ENCODE measurements at places on chromosomes 7 and 10.
A peak's percentile ranks its signal among the peaks of the same experiment; 100 is the strongest.

- DNase-seq = peak; percentile 27
Observed at GRCh38 chr7:116522247-116522646, 2.6 kb upstream of the CAV1 start.

DNA sequence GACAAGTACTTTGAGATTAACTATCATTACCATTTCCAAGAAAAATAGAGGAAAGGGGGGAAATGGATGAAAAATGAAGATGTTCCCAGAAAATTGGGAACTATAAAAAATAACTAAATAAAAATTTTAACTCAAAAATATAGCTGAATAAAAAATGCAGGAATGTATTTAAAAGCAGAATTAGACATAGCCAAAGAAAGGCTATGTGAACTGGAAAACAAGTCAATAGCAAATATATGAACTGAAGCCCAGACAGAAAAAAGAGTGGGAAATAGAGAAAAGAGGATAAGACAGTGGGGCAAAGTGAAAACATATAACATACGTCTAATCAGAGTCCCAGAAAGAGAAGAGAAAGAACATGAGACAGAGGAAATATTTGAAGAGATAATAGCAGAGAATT is 10.3 kb downstream of the PPP1R3C start:
- no peak for DNase-seq

DNA sequence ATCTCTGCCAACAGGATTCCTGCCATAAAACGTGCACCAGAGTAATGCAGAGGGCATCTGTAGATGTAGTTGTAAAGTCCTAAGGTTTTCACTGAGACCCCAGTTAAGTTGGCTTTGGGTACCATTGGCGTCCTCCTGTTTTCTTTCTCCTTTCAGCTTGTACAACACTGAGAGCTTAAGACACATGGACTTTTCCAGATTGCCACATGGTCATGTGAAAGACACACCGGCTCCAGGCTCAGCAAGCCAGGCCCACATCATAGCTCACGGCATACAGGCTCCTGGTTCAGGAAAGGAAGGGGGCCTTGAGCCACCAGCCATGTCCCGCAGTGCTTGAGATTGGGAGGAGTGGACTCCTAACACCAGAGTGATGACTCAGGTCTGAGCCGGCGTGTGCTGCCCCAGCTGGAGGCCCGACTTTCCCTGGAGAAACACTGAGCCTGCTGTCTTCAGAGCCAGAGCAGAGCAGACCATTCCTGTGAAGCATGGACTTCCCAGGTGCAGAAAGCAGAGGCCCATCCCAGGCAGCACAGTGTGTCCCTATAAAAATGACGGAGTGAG is 252.7 kb downstream of the PRPF18 start:
- no peak for DNase-seq

DNA sequence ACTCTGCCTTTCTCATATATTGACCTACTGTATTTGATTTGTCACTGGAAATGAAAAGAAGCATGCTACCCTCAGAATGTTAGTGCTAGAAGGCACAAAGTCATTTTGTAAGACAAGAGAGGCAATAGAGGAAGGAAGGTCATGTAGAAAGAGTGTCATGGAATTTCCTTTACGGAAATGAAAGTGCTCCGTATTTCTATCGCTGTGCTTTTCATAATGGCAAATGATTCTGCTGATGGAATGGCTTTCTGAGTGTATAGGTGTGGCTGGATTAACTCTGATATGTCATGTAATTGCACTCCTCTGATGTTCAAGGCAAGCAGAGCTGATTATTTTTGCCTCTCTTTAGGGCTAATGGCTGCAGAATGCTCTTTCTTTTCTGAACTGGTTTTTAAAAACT is 15.5 kb upstream of the STEAP4 start:
- DNase-seq = no peak

DNA sequence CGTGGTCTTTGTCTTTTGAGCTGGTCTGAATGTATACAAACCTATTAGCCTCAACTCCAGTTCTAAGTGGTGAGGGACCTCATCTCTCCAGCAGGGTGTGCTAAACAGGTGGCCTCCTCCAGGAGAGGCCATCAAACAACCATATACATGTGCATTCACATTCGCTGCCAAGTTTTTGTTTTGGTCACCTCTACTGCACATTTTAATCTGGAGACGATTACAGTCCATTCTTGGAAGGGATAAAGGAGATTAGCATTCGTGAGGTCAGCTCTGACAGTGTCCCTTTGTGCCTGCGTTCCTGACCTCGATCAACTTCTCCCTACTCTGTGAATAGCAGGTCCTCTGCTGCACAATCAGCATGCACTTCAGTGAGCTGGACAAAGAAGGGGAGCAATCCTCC is 60.8 kb downstream of the RHOBTB1 start:
- peak; percentile 39 for DNase-seq

- no peak for DNase-seq
Observed at GRCh38 chr10:5904227-5904626, 14.2 kb downstream of the FBH1 start.

DNA sequence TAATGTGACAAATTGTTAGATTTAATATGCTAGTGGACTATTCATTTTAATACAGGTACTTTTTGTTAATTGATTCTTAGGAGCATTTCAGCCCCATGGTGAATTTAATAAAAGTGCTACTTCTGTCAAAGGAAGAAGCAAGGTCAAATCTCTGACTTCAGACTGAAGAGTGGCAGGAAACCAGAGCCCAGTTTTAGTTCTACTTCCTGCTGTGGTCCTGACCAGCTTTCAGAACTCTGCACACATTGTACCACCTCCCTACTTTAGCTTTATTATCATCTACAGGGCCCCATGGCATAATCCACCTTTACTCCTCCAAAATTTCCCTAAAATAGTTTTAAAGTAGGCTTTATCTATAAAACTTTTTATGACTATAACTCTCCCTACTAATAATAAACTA is 33.7 kb downstream of the CTTNBP2 start:
- DNase-seq = no peak

DNA sequence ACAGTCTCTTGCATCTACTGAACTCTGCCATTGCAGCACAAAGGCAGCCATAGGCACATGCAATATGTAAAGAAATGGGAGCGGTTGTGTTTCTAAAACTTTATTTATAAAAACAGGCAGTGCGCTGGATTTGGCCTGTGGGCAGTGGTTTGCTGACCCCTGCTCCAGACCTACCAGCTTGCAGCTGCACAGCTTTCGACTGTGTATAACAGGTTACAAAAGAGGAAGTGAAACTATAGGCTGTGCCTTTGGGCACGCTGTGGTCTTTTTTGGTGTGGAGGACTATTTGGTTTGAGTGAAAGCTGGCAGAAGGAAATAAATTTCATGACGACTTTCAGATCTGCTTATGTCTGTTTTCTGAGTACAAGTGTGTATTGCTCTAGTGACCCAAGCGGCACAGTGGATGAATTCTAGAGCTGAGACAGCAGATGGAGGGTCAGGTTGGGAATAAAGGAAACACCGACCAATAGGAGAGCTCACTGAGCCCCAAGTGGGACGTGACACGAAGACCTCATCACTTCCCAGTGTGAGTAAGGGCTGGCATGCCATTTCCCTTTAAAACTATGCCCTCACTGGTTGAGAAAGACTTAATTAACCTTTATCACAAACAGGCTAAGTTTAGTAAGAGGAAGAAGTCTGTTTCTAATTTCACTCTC is 152.7 kb downstream of the ANK3 start:
- no peak for DNase-seq

GRCh38 chr7:48168159-48168558 is 3.1 kb upstream of the ABCA13 start:
- no peak for DNase-seq
